ENCODE measurements at places on chromosomes 7 and 10. TPM values are rescaled to one million over a fixed set of nuclear protein-coding genes. Genes with fewer than 3 reads are reported as not detected.

- peak; percentile 73 for DNase-seq
These were observed 16.2 kb downstream of the HSPB1 start for GRCh38 chr7:76318488-76319353.

- DNase-seq, result no peak
These were observed 2.0 kb upstream of the GATA3 start for GRCh38 chr10:8052341-8052955.

DNA sequence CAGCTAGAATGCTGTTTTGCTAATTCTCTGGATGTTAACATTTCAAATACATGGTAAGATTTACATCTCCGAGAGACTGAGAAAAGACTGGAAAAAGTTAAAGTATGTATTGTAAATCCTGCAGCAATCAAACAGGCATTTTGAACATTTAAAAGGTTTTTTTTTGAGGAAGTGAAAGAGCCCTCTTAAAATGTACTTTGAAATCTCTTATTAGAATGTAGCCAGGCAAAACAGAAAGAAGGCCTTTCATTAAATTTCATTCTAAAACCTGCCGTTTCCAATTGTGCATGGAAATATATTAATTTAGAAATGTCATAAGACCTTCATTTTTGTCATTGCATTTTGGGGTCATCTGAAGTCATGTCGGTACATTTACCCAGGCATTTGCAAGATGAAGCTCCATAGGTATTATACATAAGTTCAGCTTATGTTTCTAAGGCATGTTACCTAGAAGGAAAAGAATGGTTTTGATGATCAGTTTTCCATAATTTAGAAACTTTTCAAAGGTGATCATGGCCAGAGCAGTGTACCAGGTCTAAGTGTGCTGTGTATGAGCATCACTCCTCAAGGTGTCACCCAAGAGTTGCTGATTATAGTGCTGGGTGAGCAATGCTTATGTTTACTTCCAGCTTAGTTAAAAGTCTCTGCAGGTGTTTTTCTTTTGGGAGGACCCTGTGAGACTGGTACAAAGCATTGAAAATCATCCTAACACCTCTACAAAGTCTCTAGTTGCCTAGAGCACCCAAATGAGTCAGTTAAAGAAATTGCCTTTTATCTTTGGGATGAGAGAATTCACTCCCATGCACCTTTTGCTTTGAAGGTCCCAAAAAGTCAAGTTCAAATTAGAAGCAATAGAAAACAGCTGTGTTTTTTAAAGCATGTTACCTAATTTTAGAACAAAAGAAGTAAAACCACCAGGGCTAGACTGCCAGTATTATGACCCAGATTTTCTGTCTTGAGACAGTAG lies 7.1 kb downstream of the ZNF736 start:
- peak; percentile 85 for DNase-seq

DNA sequence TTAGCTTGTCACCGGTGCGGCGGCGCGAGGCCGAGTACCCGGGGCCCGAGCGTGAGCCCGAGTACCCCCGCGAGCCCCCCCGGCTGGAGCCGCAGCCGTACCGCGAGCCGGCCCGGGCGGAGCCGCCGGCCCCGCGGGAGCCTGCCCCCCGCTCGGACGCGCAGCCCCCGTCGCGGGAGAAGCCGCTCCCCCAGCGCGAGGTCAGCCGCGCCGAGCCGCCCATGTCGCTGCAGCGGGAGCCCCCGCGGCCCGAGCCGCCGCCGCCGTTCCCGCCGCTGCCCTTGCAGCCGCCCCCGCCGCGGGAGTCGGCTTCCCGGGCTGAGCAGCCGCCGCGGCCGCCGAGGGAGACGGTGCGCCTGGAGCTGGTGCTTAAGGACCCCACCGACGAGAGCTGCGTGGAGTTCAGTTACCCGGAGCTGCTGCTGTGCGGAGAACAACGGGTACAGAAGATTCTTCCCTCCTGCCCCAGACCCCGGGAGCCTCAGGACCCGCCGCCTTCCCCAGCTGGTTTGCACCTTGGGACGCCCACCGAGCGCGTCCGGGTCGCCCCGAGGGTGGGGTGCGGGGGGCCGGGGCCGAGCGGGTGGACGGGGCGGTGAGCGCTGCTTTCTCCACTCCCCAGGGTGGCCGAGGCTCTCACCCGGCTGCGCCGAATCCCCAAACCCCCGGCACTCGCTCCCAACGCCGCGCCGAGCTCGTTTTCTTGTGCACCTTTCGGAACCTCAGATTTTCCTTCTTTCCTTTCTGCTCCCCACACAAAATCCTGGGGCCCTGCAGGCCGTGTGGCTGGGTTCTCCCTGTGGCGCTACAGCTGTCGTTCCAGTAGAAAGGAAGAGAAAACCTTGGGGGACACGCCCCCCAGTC lies 708 bp downstream of the UBN2 start:
- DNase-seq, result peak; percentile 55

GRCh38 chr7:50037086-50037485 lies 56.0 kb downstream of the ZPBP start:
- no peak for DNase-seq

DNA sequence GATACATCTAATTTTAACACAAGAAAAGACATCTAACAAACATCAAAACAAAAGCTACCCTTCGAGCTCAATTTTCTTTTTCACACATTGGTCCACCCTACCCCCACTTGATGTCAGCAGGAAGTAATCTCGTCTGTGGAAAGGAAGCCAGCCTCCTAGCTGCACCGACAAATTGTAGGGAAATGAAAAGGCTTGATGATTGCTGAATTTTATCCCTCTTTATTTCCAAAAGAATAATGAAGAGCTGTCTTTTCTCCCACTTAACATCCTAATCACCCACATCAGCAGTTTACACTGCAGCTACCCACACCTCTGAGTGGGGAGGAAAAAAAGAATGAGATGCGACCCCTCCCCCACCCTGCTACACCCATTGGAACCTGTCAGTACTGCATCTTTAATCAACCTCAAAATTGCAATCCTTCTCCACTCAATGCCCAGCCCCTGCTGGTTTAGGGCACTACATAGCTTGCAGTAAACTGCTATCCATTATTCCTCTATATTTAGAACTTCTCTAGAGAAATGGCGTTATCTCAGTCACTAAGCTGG lies 10.6 kb upstream of the CPVL start:
- DNase-seq, result no peak

DNA sequence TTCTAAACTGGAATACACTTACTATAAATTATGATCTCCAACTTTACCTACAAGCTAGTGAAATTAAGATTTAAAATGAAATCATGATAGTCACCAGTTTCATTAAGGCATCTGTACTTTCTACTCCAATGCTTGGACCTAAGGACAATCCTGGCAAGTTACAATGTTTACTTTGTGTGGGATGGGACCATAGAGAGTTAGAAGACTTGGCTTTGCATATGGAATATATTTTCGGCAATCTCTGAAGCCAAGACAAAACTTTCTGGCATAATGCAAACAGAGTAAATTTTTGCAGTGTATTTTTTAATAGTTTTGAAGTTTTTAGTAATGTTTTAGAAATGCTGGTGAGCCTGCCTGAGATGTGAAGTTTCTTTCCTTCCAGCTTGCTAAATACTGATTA lies 248.9 kb downstream of the ABCA13 start:
- DNase-seq, result no peak

DNA sequence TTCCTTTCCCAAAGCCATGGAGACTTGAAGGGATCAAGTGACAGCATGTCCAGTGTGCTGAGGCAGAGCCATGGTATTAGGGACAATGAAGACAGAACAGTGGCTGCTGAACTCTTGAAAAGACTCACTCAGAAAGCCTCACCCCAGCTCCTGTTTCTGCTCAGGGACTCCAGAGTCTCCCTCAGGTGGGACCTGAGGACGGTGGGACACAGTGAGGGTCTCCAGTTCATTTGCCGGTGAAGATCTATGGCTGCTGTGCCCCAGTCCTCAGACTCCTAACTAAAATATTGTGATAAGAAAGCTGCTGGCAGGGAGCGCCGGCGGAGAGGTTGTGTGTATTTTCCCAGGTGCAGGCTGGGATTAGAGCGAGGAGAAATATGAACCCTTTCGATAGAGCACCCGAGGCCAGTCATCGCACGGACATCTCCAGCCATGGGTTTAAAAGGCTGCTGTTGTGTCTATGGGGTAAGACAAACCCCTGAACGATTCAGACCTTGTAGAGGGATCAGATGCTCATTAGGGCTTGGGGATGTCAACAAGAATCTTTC lies 57.2 kb downstream of the C7orf25 start:
- DNase-seq, result no peak

DNA sequence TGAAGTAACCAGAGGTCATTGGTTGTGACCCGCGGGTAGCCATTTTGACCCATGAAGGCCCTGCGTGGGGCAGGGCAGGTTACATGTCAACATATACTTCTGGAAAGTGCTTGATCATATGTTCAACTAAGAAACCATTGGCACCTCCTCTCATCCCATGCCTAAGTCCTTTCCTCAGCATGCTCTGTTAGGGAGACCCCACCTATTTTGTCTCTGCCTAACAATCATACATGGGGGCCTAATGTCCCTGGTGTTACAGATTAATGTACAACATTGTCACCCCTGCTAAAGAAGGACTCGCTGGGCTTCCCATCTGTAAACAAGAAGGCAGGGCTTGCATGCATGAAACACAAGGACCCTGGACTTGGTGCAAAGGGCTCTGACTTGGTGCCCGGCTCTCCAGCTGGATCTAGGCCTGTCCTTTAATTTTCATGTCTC lies 133.7 kb upstream of the TNS3 start:
- DNase-seq, result no peak

- no peak for DNase-seq
These were observed 194.4 kb downstream of the PLXNA4 start for GRCh38 chr7:132381742-132382472.

The ACTL6B gene
- total RNA-seq, result not detected

GRCh38 chr10:1287971-1288401 lies 231.8 kb downstream of the WDR37 start:
- DNase-seq, result no peak

DNA sequence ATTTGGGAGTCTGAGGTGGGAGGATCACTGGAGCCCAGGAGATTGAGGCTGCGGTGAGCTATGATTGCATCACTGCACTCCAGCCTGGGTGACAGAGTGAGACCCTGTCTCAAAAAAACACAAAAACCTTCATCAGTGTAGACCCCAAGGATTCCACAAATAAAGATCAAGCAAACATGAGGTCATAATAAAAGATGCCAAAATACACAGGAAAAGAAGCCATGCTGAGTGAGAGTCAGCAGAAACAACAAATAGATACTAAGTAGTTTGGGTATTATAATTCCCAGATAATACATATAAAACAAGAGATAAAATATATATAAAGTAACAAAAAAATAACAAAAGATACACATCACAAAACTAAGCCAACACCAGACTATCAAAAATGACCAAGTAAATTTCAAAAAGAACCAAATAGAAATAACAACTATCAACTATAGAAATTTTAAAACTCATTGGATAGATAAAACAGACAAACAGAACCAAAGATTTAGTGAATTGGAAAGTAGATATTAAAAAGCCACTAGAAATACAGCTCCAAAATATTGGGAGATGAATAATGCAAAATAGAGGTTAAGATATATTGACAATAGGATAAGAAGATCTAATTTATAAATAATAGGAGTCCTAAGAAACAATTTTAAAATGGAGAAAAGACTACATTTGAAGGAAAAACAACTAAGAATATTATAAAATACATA lies 48.9 kb upstream of the FHIP2A start:
- DNase-seq, result no peak

DNA sequence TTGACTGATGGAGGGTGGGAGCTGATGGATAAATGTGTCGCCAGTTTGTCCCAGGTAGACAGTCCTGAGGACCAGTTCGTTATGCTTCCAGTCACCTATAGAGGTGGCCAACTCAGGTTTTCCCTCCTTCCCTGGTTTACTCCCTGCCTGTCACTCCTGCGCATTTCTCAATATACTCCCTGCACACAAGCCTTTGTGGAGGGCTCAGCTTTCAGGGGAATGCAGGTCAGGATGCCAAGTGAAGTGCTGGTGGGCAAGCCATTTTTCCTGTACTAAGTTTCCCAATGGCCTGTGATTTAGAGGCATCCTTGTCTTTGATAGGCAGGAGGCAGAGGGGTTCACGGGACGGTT lies 473.5 kb upstream of the ZMIZ1 start:
- DNase-seq, result no peak

GRCh38 chr7:132077971-132078685 lies 498.1 kb downstream of the PLXNA4 start:
- DNase-seq, result no peak

- no peak for DNase-seq
These were observed 5.5 kb upstream of the PAPSS2 start for GRCh38 chr10:87654212-87654611.

- no peak for DNase-seq
These were observed 40.4 kb downstream of the MTURN start for GRCh38 chr7:30175180-30175579.

GRCh38 chr7:1923409-1924257 lies 253.6 kb downstream of the ELFN1 start:
- no peak for DNase-seq

DNA sequence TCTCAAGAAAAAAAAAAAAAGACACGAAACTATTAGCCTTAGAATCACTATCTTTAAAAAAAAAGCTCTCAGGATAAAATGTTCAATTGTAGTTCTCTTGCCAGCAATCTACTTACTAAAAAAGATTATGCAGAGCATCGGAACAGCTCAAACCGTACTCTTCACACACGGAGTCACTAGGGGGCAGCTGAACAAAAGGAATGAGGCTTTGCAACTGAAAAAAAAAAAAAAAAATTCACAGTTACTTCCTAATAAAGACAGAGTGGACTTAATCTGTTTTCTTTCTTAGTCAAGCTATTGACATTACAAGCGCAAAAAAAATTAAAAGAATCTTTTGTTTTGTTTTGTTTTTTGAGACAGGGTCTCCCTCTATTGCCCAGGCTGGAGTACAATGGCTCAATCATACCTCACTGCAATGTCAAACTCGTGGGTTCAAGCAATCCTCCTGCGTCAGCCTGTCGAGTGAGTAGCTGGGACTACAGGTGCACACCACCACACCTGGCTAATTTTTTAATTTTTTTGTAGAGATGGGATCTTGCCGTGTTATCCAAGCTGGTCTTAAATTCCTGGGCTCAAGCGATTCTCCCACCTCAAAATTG lies 11.5 kb downstream of the PMS2 start:
- DNase-seq, result peak; percentile 75

GRCh38 chr7:79741684-79742083 lies 288.2 kb upstream of the MAGI2 start:
- DNase-seq, result no peak

DNA sequence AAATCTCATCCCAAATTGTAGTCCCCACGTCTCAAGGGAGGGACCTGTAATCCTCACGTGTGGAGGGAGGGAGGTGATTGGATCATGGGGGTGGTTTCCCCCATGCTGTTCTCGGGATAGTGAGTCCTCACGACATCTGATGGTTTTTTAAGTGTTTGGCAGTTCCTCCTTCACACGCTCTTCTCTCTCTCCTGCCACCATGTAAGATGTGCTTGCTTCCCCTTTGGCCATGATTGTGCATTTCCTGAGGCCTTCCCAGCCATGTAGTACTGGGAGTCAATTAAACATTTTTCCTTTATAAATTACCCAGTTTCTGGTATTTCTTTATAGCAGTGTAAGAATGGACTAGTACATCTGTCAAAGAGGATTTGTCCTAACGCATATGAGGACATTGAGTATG lies 59.5 kb downstream of the RGS10 start:
- no peak for DNase-seq

The EN2 gene
- not detected for total RNA-seq

GRCh38 chr10:119251315-119251708 lies 43.9 kb downstream of the GRK5 start:
- DNase-seq, result no peak

All from OCI-LY7 (cell line).